Activated CD8-positive, alpha-beta memory T cell treated with anti-CD3 and anti-CD28 coated beads for 48 hours (primary cell): ENCODE measurements at places on chromosomes 2 and 18.

GRCh38 chr2:29035016-29035745, 39.1 kb downstream of the PCARE start:
- no peak for DNase-seq

DNA sequence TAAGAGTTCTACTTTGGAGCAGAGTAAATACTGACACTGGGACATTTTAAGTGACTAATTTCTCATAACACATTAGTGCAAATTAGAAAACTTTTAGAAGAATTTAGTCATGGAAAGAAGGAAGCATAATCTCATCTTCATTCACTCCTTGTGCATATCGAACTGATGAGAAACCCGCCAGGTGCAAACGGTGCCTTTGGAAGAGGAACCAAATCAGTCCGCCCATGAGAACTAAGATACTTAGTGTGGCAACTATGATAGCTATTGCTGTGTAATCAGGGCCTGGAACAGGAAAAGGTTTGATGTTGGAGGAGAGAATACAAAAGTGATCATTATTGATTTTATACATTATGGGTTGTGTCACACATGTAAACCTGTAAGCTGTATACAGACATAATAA, 6.9 kb upstream of the CD302 start:
- no peak for DNase-seq

- DNase-seq: no peak
Observed at GRCh38 chr2:234977228-234977679, 25.4 kb downstream of the SH3BP4 start.

GRCh38 chr2:185128346-185128745, 530.0 kb downstream of the ZNF804A start:
- no peak for DNase-seq

GRCh38 chr18:24095976-24096375, 42.9 kb upstream of the CABYR start:
- DNase-seq: no peak

GRCh38 chr2:120847700-120848321, 112.1 kb downstream of the GLI2 start:
- no peak for DNase-seq

GRCh38 chr2:46010925-46011490, 286.2 kb upstream of the EPAS1 start:
- no peak for DNase-seq

DNA sequence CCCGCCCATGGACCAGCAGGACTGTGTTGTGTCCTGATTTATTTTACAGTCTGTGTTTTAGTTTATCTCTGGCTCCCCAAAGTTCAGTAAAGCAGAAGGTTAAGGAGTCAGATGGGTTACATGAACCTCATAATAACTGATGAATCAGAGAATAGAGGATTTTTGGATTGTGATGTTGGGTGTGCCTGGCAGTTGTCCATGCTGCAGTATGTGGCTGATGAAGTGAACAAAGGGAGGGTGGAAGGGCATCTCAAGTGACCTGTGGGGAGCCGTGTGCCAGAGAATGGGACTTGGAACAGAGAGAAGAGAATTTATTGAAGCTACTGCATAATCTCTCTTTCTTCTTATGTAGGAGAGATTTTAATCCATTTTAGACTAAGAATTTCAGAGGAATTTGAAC, 145.5 kb downstream of the MAP4K4 start:
- DNase-seq: no peak

DNA sequence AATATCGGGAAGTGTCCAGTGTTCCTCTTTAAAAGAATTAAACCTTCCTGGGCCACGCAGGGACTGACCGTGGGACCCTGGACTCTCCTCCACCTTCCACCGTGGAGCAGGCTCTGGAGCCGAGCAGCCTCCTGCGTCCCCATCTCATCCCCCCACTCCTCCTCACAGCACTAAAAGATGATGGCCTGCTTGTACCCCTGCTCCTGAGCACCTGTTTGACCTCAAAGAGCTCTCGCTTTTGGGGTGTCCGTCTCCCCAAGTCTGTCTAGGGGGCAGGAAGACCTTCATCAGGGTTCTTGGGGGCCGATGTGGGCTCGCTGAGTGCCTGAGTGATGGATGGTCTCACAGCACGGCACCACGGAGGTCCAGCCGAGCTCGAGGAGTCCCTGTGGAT, 1.2 kb upstream of the SDC1 start:
- DNase-seq: no peak

DNA sequence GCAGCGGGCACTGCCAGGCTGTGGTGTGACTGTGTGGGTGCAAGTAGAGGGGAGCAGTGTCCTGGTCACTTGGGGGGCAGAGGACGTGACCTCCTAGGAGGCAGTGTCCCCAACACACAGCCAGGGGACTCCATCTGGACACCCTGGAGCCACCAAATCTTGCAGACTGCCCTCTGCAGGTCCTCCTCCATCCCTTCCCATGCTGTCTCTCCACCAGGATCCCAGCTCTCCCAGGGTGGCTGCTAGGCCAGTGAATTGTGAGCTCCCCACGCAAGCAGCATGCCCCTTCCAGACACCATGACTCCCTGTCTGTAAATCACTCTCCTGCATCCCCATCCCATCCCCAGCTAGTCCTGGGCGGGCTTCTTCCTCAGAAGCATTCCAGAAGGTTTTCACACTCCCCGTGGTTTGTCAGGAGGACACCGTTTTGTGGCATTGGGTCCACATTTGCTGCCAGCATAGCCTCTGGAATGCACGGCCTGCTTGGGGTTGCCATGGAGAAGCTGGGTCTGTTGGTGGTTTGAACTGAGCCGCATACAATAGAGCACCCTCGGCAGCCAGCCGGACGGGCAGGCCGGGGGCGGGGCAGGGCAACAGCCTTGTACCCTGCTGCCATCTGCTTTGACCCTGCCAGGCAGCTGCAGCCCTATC, 210.7 kb downstream of the KLHL29 start:
- DNase-seq: no peak
